ENCODE measurements at places on chromosomes 4 and X. TPM values are rescaled to one million over a fixed set of nuclear protein-coding genes. Genes with fewer than 3 reads are reported as not detected.

SLITRK2 gene
- not detected for total RNA-seq

TBL1X gene
- total RNA-seq = 23.0 TPM

RNF175 gene
- total RNA-seq = not detected

CABS1 gene
- total RNA-seq = not detected

PRSS12 gene
- total RNA-seq = not detected

GDPD2 gene
- total RNA-seq = 0.63 TPM

LINC00632 gene
- 0.31 TPM for total RNA-seq

NLRP2B gene
- not detected for total RNA-seq

TKTL2 gene
- total RNA-seq = not detected

NDP gene
- not detected for total RNA-seq

- DNase-seq = no peak
Measured at GRCh38 chrX:5681159-5681558, 547.5 kb downstream of the NLGN4X start.

GRCh38 chr4:21117541-21118180, 417.4 kb downstream of the PACRGL start:
- no peak for DNase-seq

DNA sequence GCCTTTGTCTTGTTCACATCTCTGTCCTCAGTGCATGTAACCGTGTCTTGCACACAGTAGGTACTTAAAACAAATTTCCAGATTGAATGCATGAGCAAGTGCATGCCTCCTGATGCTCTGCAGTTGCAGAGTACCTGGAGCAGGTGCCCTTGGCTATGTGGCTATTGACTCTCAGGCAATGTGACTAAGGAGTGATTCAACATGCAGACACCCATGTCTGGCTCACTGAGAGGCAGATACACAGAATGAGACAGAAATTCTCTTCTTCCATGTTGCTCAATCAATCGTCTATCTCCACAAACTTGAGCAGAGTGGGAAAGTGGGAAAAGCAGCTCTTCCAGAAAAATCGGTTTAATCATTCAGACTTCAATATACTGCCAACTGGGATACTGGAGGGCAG, 111.0 kb downstream of the CHRDL1 start:
- no peak for DNase-seq

GRCh38 chr4:151725087-151725486, 35.7 kb downstream of the GATB start:
- no peak for DNase-seq

DNA sequence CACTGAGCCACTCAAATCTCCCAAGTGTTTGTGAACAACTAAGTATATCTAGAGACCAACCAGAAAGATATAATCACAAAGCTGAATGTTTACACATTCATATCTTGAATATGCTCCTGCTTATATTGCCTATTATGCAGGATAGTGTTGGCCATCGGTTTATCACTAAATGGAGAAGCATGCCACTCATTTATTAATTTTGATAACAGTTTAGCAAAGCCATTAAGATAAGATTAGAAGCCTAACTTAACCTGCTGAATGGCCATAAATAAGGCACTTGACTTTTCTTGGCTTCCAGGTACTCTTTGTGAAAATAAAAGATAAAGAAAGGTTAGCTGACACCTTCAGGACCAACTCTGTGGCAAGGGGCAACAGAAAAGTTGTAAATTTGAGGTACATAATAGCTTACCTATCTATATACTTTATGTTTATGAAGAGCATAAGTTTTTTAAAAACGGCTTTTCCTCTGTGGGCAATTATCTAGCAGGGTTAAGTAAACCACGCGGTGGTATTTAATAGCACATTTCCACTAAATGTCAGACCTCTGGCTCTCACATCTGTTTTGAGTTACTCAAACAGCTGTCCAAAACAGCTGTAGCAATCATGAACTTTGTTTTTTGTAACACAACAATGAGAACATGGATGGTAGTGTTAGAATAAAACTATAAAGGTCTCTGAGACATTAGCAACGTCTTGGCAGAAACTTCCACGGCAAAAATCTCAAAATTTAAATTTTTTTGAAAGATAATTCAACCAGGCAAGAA, 58.8 kb upstream of the FTHL17 start:
- no peak for DNase-seq

GRCh38 chr4:133799717-133800315, 401.8 kb downstream of the PABPC4L start:
- no peak for DNase-seq

DNA sequence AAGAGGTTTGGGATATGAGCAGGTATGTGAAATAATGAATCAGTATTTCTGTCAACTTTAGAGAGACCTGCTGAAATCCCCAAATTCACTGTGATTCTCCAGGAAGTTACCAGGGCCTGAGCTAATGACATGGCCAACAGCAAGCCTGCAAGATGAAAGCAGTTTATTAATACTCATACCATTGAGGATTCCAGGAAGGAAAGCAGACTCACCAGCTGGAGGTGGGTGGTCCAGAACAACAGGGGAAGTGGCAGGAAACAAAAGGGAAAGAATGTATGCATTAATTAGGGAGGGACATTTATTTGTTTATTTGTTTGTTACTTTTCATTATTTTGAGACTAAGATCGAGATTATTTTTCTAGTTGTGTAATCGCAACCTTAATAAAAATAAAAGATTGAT, 196.6 kb upstream of the AGA start:
- DNase-seq = no peak

- no peak for DNase-seq
Measured at GRCh38 chr4:80179637-80180161, 17.6 kb upstream of the PRDM8 start.

DNA sequence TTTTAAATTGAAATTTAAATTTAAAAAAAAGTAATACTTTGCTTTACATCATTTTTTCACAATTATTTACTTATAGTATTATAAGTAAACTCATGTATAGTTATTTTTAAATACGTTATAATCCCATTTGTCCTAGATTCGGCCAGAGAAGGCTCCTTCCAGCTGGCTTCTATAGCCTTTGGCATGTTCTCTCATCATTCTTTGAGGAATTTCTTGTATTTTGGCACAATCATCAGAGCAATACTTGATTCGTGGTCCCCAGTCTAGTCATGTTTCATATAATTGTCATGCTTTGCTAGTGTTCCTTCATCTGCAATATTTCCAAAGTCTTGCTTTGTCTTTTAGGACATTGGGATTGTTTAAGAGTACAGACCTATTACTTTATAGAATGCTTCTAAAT, 1037.9 kb upstream of the AGA start:
- DNase-seq = no peak

- DNase-seq = no peak
Measured at GRCh38 chr4:30614771-30615170, 105.4 kb upstream of the PCDH7 start.

DNA sequence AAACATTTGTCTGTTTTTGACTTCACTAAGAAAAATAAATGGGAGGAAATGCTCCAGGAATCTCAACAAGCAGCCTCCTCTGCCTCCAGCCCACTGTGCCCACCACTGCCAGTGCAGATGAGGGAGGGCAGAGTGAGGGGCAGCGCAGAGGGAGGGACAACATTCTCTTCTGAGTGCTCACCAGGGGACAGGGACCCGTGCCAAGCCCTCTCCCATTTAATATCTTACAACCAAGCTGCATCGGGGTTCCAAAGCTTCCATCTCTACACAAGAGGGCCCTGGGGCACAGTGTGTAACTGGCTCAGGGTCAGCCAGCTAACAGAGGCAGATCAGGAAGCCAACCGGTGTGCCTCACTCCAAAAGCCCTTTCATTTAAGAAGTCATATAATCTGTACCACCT, 120.4 kb downstream of the NSUN7 start:
- no peak for DNase-seq

DNA sequence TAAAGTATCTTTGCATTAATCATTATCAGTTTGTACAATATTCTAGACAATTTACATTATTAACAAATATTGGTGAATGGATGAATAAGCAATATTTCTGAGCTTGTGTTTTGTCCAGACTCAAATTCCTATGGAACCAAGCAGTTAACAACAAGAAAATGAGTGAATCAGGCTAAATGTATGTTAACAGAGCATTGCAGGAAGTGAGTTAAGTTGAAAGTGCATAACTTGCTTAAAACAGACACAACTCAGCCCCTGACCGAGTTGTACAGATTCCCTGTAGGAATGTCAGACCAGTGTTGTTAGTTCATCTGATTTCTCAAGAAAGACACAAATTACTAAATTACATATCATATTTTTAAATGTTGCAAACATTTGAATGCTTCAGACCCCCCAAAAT, 23.7 kb upstream of the CSN1S1 start:
- DNase-seq = no peak

DNA sequence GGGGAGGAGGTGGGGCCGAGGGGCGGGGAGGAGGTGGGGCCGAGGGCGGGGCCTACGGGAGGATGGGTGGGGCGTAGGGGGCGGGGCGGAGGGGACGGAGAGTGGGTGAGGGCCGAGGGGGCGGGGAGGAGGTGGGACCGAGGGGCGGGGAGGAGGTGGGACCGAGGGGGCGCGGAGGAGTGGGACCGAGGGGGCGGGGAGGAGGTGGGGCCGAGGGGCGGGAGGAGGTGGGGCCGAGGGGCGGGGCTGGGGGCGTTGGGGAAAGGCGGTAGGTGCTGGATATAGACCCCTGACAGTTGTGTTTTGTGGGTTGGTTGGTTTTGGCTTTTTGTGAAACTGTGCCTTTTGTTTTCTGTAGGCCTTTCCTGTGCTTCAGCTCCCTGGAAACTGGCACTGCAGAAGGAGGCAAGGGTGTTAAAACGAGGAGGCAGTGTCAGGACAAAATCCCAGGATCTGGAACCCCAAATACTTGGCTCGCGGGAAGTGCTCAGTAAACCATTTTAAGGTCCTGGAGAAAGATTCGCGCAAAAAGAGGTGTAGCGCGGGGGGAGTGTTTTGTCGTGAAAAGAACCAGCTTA, 580 bp upstream of the MMGT1 start:
- peak; percentile 76 for DNase-seq

GRCh38 chrX:2710041-2710840, 19.1 kb downstream of the CD99 start:
- DNase-seq = peak; percentile 45

DNA sequence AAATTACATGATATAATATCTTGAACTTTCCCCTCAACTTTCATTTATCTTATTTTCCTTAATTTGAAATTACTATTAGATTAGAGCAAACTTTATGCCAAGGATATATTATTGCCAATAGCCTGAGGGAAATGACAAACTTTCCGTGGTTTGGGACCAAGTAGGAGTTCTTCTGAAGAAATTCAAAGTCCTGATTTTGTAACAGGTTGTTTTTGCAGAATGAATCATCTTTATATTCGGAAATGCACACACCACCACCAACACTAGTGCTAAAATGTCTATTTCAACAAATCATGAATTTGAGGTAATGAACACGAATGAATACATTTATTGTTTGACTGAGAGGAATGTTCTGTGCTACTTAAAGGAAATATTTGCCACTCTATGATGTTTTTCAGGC, 226.7 kb downstream of the GRIA2 start:
- DNase-seq = no peak

DNA sequence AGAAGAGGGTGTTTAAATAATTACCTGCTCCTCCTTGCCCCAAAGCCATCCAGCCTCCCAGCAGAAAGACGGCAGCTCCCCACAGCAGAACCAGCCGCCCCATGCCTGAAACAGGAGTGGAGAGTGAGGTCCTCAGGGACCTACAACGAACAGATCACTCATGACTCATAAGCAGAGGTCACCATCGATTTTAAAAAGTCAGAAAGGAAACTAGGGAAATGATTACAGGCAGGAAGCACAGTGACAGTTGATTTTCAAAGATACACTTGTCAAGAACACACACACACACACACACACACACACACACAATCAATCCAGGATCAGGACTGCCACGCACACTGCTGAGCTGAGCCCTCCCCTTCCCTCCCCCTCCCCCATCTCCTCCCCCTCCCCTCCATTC, at the start of gene CRLF2:
Gene CRLF2 (minus strand): TSS at position 118 of the 400 bp plus-strand sequence. CDS start 15 bp downstream, at position 103.
- peak; percentile 45 for DNase-seq

GRCh38 chr4:83679692-83680091, 143.8 kb downstream of the GPAT3 start:
- DNase-seq = no peak

DNA sequence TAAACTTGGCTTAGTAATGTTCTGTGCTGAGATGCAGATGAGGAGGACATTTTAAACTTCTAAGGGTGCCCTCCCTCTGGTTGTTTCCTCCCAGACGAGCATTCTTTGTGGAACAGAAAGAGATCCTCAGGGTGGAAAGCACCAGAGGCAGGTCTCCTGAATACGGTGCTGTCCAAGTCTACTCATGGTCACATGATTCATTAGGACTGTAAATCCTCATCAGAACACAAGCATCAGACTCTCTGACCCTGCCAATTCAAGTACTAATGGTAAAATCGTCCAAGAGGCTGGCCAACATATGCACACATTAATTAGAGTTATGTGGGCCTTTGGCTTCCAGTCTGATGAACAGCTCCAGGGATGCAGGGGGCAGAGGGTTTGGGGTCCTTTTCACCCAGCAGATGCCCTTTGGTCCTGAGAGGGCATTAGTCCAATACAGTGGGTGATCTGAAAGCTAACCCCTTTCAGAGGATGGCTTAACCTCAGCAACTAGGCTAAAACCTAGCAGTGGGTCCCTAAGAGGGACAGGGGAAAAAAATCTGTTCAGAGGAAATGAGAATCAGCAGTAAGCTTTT, 18.2 kb downstream of the HAND2 start:
- no peak for DNase-seq

GRCh38 chr4:181966104-181966551, 277.1 kb upstream of the TENM3 start:
- no peak for DNase-seq

DNA sequence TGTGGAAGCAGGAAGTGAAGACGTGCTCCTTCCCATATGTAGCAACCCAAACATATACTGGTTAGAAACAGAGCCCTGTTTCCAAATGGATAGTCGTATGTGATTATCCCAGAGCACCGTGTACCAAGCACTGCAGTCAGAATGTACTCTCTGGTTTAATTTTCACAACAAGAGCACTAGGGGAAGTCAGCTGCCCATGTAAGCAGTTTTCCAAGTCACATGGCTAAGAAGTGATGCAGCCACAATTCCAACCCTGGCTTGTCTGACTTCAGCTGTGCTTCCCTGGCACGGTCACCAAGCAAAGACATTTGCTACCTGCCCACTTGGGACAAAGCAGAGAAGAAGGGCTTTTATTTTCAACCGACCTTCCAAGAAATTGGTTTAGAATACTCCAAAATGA, 28.2 kb upstream of the CEP135 start:
- no peak for DNase-seq

DNA sequence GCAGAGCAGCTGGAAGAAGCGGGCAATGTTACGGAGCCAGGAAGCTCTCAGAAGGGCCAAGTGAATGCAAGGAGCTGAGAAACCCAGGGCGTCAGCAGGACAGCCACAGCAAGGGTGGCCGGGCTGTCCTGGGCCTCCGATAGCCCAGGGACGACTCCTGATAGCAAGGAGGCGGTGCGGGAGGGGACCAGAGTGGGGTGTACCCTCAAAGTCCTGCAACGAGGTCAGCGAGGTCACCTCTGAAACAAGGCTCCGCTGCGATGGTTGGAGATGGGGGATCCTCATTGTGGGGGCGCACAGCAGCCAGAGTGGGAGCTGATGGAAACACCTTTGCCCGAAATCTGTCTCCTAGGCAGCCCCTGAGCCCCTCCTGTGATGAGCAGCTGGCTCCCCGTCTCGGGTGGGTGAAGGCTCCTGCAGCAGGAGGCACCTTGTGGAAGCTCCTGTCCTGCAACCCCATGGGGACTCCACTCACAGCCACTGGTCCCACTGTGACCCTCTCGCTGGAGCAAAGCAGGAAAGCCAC, 4.3 kb upstream of the CCNQ start:
- DNase-seq = no peak

GRCh38 chr4:70577220-70577927, 14.7 kb upstream of the AMBN start:
- DNase-seq = no peak

All from activated CD8-positive, alpha-beta T cell treated with anti-CD3 and anti-CD28 coated beads, Interleukin-2, amount 10 ng/mL, durations not matched to agents 7 days and 5 days (primary cell).